ENCODE measurements at places on chromosomes 13 and 19. TPM values are rescaled to one million over a fixed set of nuclear protein-coding genes. Genes with fewer than 3 reads are reported as not detected.
A peak's percentile ranks its signal among the peaks of the same experiment; 100 is the strongest.

GRCh38 chr19:33022472-33023116 is 42.1 kb downstream of the RHPN2 start:
- DNase-seq = no peak
- no peaks in the 10 kb centered on the region for H3K4me1 ChIP-seq
- H3K4me3 ChIP-seq = no peak overlapping the region
- no peaks in the 10 kb centered on the region for H3K36me3 ChIP-seq

DNA sequence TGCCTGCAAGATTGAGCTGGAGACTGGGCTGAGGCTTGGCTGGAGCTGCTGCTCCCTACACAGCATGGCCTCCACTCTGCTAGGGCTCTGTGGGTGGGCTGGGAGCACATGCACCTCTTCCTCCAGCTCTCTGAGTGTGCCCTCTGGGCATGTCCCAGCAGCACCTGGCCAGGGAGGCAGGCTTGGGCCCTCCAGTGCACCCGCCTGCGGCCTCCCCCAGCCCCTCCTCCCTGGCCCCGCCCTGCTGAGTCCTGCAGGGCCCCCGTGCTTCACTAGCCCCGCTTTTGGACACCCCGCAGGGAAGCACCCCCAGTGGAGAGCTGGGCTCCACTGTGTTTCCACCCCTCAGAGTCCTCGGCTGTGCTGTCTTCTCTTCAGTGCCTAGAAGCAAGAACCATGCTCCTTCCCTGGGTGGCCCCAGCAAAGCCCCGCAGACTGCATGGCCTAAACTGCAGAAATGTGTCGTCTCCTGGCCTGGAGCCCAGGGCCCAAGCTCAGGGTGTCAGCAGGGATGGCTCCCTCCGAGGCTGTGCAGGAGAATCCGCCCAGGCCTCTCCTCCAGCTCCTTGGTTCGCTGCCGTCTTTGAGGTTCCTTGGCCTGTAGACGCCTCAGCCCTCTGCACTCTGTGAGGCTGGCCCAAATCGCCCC is 5.0 kb upstream of the TEX29 start:
- H3K27ac ChIP-seq = no peak overlapping the region
- peaks cover 6% of the 10 kb centered on the region for H3K4me1 ChIP-seq
- H3K36me3 ChIP-seq = peaks cover 4% of the 10 kb centered on the region

GRCh38 chr19:33606556-33606955 is 15.2 kb upstream of the CHST8 start:
- no peaks in the 10 kb centered on the region for H3K4me1 ChIP-seq
- no peak for DNase-seq
- H3K27me3 ChIP-seq = peaks cover 4% of the 10 kb centered on the region
- H3K4me3 ChIP-seq = no peak overlapping the region

- no peaks in the 10 kb centered on the region for H3K27me3 ChIP-seq
- no peaks in the 10 kb centered on the region for H3K36me3 ChIP-seq
- H3K27ac ChIP-seq = peak overlapping the region; percentile 83
- peaks cover 5% of the 10 kb centered on the region for H3K4me1 ChIP-seq
These were observed 927 bp downstream of the LPAR6 start for GRCh38 chr13:48411841-48412531.

GRCh38 chr13:100875392-100876043 is 200.9 kb upstream of the TMTC4 start:
- DNase-seq = peak; percentile 90
- H3K36me3 ChIP-seq = no peaks in the 10 kb centered on the region
- H3K4me1 ChIP-seq = peaks cover 11% of the 10 kb centered on the region
- no peak overlapping the region for H3K27ac ChIP-seq
- no peak overlapping the region for H3K4me3 ChIP-seq

DNA sequence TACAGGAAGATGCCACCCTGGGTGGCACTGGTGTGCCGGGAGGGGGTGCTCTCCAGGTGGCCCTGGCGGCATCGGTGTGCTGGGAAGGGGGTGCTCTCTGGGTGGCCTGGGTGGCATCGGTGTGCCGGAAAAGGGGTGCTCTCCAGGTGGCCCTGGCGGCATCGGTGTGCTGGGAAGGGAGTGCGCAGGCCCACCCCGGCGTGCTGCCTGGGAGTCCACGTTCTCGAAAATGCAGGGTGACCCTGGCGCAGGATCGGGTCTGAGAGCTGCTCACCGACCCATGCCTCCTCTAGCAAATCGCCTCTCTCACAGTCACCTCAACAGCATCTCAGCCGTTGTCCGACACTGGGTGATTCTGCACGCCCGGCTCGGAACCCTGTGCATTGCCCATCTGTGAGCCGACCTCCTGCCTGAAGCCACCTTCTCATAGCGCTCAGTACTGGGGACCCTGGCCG is 36.4 kb downstream of the RASA3 start:
- H3K27ac ChIP-seq = no peak overlapping the region
- peaks cover 12% of the 10 kb centered on the region for H3K4me1 ChIP-seq
- H3K27me3 ChIP-seq = no peaks in the 10 kb centered on the region
- no peak overlapping the region for H3K4me3 ChIP-seq
- no peaks in the 10 kb centered on the region for H3K36me3 ChIP-seq

GRCh38 chr19:10554760-10555609 is 10.8 kb downstream of the KRI1 start:
- no peaks in the 10 kb centered on the region for H3K27me3 ChIP-seq
- DNase-seq = no peak
- no peaks in the 10 kb centered on the region for H3K4me1 ChIP-seq
- H3K4me3 ChIP-seq = no peak overlapping the region
- H3K36me3 ChIP-seq = peaks cover 13% of the 10 kb centered on the region
- no peak overlapping the region for H3K27ac ChIP-seq

DNA sequence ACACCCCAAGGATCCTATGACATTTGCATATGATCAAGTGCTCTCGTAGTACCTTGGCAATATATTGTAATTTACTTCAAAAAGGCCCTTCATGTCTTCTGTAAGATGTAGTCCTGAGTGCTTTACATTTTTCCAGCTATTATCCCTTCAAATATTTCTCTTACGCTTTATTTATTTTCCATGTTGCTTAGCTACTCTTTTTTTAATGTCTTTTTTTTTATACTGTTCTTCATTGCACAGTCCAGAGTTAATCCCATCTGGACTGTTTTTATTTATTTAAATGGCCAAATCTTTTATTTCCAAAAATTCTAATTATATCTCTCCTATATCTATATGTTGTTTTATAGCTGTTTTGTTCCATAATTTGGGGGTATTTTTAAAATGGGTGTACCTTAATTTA is 371.3 kb downstream of the SLC7A1 start:
- H3K4me1 ChIP-seq = no peaks in the 10 kb centered on the region
- H3K4me3 ChIP-seq = no peak overlapping the region
- H3K36me3 ChIP-seq = no peaks in the 10 kb centered on the region

DNA sequence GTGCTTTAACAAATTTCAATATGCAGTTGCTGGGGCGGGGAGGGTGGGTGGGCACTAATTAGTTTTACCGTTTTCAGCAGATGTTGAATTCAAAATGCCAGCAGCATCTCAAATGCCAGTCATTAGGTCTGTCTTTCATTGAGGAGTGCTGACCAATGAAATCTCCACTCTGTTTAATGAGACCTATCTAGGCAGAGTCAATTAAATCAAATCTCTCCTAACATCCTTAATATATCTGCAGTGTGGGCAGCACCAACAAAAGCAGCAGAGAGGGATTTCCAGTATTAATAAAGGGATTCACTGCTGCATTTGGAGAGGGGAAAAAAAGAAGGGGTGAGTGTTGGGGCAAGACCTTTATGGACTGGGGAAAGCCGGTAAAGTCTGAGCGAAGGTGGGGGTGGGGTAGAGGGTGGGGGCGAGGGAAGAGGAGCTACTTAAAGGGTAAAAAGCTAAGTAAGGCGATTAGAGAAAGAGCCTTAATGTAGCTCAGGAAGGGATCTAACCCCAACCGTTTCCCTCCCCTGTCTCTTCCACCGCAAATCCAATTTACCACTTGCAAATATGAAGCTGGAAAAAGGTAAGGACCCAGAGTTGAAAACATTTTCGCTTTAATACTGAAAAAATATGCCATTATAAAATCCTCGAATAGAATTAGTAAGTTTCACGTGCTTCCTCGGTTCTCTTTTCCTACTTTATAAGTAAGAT is 4.5 kb downstream of the SLITRK1 start:
- H3K27me3 ChIP-seq = peaks cover 40% of the 10 kb centered on the region
- H3K4me3 ChIP-seq = no peak overlapping the region
- H3K4me1 ChIP-seq = no peaks in the 10 kb centered on the region
- H3K27ac ChIP-seq = no peak overlapping the region

GRCh38 chr13:56861476-56861875 is 279.2 kb upstream of the PRR20A start:
- H3K27ac ChIP-seq = no peak overlapping the region
- no peaks in the 10 kb centered on the region for H3K27me3 ChIP-seq
- H3K36me3 ChIP-seq = no peaks in the 10 kb centered on the region
- DNase-seq = no peak
- H3K4me1 ChIP-seq = no peaks in the 10 kb centered on the region

GRCh38 chr13:94595001-94595949 is 677 bp downstream of the TGDS start:
- peak overlapping the region; percentile 94 for H3K4me3 ChIP-seq
- H3K36me3 ChIP-seq = peaks cover 13% of the 10 kb centered on the region
- peak overlapping the region; percentile 62 for H3K27ac ChIP-seq
- H3K27me3 ChIP-seq = no peaks in the 10 kb centered on the region
- peak; percentile 71 for DNase-seq
- H3K4me1 ChIP-seq = peaks cover 17% of the 10 kb centered on the region

Gene S1PR5
- 1.8 TPM for total RNA-seq

Gene FGF22
- 0.13 TPM for total RNA-seq

Gene SHISA7
- total RNA-seq = not detected
